ENCODE measurements at places on chromosomes 7 and 10. TPM values are rescaled to one million over a fixed set of nuclear protein-coding genes. Genes with fewer than 3 reads are reported as not detected.
A peak's percentile ranks its signal among the peaks of the same experiment; 100 is the strongest.

Gene KIAA1217
- total RNA-seq: 20.1 TPM

Gene UCN3
- total RNA-seq: not detected

Gene CYP2C19
- total RNA-seq: 46.4 TPM

Gene HKDC1
- 27.7 TPM for total RNA-seq

Gene ABCB4
- total RNA-seq: 1.2 TPM

Gene DDX56
- 57.7 TPM for total RNA-seq

Gene ITGB8
- 34.2 TPM for total RNA-seq

Gene ZNF488
- 1.2 TPM for total RNA-seq

Gene AOAH
- total RNA-seq: 2.4 TPM

DNA sequence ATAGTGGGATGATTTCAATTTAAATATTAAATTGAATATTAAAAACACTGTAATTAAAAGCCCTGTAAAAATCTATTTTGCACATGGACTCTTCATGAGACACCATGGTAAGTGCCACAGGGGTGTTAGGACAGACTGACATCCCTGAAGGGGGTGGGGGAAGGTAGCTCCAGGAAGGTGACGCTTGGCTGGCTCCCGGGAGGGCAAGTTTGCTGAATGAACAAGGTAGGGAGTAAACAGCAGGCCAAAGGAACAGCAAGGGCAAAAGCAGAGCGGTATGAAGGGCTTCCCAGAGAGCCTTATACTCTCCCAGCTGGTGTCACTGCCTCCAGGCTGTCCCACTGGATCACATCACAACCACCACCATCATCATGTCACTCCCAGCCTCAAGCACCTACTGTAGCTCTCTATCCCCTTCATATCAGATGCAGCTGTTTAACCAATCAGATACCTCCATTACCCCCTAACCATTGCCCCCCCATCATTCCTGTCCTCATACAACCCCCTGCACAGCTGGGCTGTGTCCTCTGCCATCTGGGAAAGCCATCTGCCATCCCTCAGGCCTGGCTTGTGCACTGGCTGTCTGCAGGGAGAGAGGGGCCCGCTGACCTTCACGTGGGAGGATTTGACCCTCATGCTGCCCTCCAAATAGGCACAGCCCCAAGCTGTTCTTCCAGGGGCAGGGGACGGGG lies 19.5 kb downstream of the HSPA12A start:
- peaks cover 26% of the 10 kb centered on the region for H3K4me1 ChIP-seq
- no peak overlapping the region for H3K27ac ChIP-seq
- no peaks in the 10 kb centered on the region for H3K27me3 ChIP-seq
- H3K4me3 ChIP-seq: no peak overlapping the region
- DNase-seq: no peak

- H3K4me3 ChIP-seq: no peak overlapping the region
- H3K4me1 ChIP-seq: no peaks in the 10 kb centered on the region
- no peaks in the 10 kb centered on the region for H3K27me3 ChIP-seq
- no peak for DNase-seq
Observed at GRCh38 chr10:60849217-60849616, 70.9 kb downstream of the CDK1 start.

DNA sequence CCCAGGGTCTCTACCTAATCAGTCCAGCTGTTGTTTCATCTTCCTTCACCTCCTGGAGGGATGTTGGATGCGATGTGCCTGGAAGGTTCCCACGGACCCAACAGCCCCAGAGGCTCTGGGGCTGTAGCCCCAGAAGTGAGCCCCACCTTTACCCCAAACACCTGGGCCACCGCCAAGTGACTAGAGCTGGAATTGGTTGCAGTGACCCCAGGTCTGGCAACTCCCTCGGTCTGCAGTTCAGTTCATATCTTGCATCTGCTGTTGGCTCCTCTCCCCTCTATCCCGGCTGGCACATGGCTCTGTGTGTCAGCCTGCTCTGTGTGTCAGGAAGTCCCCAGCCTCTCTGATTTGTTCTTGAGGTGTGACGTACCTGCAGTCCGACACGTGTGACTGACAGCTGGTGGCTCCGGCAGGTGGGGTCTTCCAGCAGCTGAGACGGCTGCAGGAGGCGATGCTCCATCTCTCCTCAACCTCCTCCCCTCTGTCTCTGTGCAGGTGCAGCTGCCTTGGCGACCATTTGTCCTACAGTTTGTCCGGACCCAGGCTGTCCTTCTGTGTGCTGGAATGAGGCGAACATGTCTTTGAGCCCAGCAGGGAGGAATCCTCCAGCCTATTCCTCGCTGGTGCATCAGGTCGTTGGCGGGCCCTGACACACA lies 38.6 kb downstream of the ELFN1 start:
- H3K27me3 ChIP-seq: no peaks in the 10 kb centered on the region
- H3K4me3 ChIP-seq: no peak overlapping the region
- peaks cover 3% of the 10 kb centered on the region for H3K4me1 ChIP-seq
- no peak overlapping the region for H3K27ac ChIP-seq
- no peaks in the 10 kb centered on the region for H3K36me3 ChIP-seq

DNA sequence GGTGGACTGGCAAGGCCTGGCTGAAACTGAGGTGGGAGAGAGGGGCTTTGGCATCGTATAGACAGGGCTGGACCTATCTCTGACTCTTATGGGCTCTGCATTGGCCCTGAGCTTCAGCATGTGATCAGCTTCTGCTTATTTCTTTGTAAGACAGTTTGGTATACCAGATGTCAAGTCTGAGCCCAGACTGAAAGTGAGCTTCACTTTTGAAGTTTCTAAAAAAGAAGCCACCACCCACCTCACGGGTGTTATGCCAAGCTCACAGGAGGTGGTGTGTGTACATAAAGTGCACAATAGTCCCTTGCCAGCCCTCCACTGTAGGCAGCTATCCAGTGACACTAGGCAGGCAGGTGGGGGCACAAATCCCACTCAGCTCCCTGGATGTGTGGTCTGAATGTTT lies 68.7 kb upstream of the SEPHS1 start:
- DNase-seq: no peak
- no peaks in the 10 kb centered on the region for H3K27me3 ChIP-seq
- no peaks in the 10 kb centered on the region for H3K4me1 ChIP-seq
- H3K27ac ChIP-seq: no peak overlapping the region

- no peaks in the 10 kb centered on the region for H3K4me1 ChIP-seq
- H3K27me3 ChIP-seq: no peaks in the 10 kb centered on the region
- H3K4me3 ChIP-seq: no peak overlapping the region
- DNase-seq: no peak
- H3K36me3 ChIP-seq: no peaks in the 10 kb centered on the region
Observed at GRCh38 chr10:50351483-50352146, 100.3 kb upstream of the ASAH2 start.

GRCh38 chr7:12930534-12930933 lies 243.1 kb downstream of the ARL4A start:
- peak overlapping the region; percentile 5 for H3K27ac ChIP-seq
- no peaks in the 10 kb centered on the region for H3K27me3 ChIP-seq
- no peak overlapping the region for H3K4me3 ChIP-seq
- H3K36me3 ChIP-seq: no peaks in the 10 kb centered on the region

DNA sequence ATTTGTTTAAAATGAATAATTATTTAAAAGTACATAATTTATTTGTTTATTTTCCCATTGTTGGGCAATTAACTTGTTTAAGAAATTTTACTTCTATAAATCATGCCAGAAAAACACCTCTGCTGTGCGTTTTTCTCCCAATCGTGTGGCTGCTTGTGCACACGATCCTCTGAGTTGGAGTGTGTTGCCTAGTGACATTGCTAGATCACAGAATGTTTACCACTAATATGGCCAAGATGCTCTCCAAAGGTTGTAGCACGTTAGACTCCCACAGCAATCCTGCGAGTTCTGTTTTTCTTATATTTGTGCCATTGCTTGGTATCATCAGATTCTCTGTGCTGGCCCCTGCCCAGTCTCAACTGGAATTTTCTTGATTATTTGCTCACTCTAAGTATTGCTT lies 207.1 kb upstream of the ADCY1 start:
- H3K4me1 ChIP-seq: no peaks in the 10 kb centered on the region
- no peak for DNase-seq
- no peak overlapping the region for H3K4me3 ChIP-seq
- H3K27me3 ChIP-seq: peaks cover 6% of the 10 kb centered on the region
- no peak overlapping the region for H3K27ac ChIP-seq

GRCh38 chr10:106557951-106558733 lies 606.4 kb downstream of the SORCS1 start:
- no peak for DNase-seq
- no peaks in the 10 kb centered on the region for H3K27me3 ChIP-seq
- no peaks in the 10 kb centered on the region for H3K36me3 ChIP-seq
- no peaks in the 10 kb centered on the region for H3K4me1 ChIP-seq

GRCh38 chr7:71251706-71252105 lies 119.8 kb downstream of the GALNT17 start:
- H3K4me1 ChIP-seq: no peaks in the 10 kb centered on the region
- H3K27ac ChIP-seq: peak overlapping the region; percentile 22
- H3K4me3 ChIP-seq: no peak overlapping the region
- H3K36me3 ChIP-seq: no peaks in the 10 kb centered on the region
- H3K27me3 ChIP-seq: no peaks in the 10 kb centered on the region

Measured in hepatocyte (in vitro differentiated cells).